ENCODE measurements at places on chromosomes 16 and 17.

- no peak for DNase-seq
Observed at GRCh38 chr17:70552230-70552981, 383.1 kb downstream of the KCNJ2 start.

- no peak for DNase-seq
Observed at GRCh38 chr17:81829858-81830257, 3.2 kb downstream of the MCRIP1 start.

GRCh38 chr17:35345926-35346771 lies 27.3 kb downstream of the SLFN11 start:
- DNase-seq, result no peak

GRCh38 chr16:68097088-68097487 lies 11.9 kb downstream of the NFATC3 start:
- DNase-seq, result no peak

GRCh38 chr16:88754912-88755744 lies 29.9 kb downstream of the PIEZO1 start:
- no peak for DNase-seq

DNA sequence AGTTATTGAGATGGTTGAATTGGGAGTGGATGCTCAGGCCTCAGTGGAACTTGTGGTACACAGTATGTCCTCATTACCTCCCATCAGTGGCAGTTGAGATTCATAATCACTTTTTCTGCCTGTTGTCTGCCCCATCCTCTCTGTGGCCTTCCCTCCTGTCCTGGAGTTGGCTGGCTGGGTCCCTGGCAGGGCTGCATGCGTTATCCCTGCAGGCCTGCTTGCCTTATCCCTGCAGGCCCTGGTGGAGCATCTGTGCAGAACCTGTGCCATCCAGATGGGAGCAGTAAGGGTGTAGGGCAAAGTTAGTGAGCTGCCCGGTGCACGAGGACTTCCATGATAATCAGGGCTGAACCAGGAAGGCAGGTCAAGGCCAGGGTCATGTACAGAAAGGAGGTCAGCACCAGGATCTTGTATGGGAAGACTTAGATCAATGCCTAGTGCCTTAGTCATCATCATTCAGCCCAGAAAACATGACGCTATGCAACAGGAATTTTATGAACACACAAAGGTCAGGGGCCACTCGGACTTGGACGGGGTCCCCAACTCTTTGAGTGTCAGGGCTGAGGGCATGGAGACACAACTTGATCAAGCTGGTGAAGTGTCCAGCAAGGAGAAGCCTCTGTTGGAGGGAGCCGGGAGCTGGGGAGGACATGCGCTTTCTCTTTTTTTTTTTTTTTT lies 47.2 kb downstream of the ABCC1 start:
- no peak for DNase-seq

GRCh38 chr17:83084621-83085056 lies 5.2 kb downstream of the METRNL start:
- no peak for DNase-seq

DNA sequence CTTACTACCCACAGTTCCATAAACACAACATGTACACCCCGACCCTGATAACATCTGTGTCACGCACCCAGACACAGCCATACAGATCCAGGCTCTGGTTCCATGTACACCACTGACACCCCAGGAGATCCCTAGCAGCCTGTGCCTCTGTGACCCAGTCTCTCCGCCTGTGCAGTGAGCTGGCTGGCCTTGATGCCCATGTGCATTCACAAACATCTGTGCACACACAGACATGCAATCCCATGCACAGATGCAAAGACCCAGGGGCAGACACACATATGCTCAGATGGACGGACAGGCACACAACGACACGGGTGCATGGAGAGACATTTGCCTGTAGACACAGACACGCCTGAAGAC lies 4.1 kb downstream of the CCDC102A start:
- no peak for DNase-seq

GRCh38 chr16:26005336-26005735 lies 313.6 kb downstream of the HS3ST4 start:
- DNase-seq, result no peak

GRCh38 chr16:87692176-87692575 lies 73.6 kb downstream of the KLHDC4 start:
- DNase-seq, result no peak

- DNase-seq, result no peak
Observed at GRCh38 chr16:19882186-19882585, 2.5 kb downstream of the GPRC5B start.

All from stimulated activated CD8-positive, alpha-beta memory T cell treated with anti-CD3 and anti-CD28 coated beads, Interleukin-4, amount 100 ng/mL, for 24 hours (primary cell).